ENCODE measurements at places on chromosomes 7 and 10. TPM values are rescaled to one million over a fixed set of nuclear protein-coding genes. Genes with fewer than 3 reads are reported as not detected.

Gene SUN3
- total RNA-seq = not detected

DNA sequence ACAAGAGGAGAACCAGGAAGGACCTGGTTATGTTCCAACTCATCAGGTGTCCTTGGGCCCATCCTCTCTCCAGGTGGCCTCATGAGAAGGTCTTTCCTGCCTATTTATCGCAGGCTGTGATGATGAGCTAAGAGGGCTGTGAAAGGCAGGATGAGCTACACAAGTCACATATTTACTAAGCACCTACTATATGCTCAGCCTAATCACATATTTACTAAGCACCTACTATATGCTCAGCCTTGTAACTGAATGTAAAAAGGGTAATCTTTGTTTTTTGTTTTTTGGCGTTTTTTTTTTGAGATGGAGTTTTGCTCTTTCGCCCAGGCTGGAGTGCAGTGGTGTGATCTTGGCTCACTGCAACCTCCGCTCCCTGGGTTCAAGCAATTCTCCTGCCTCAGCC is 44.2 kb upstream of the NPFFR1 start:
- DNase-seq = no peak

DNA sequence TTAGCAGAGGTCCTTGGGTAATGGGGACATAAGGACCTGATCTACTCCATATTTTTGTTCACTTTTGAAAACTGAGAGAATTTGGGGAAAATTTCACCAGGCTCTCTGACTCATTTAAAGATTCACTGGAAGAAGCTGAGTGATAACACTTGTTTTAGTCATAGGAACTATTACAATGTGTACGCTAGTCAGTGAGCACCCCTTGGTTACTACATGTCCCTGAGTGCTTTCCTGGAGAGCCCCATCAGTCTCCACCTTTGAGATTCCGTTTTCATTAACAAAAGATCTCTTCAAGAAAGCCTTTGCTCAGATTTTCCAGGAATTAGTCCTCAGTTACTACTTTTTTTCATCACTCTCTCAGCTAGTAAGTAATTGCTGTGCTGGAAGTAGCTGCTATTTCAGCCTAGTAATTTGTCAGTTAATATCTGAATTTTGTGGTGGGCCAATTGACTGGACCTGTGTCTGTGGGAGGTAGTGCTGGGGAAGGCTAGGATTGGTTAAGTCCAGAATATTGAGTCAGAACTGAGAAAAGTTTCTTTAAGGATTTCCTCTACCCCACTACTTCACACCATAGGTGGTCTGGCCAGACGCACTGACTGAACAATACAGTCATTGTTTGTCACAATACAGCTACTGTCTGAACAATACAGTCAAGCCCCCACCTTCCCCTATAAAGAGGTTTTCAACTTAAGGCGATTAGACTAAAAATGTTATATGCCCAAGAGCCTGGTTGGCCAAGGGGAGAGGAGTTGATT is 235.0 kb downstream of the CCDC7 start:
- DNase-seq = no peak

DNA sequence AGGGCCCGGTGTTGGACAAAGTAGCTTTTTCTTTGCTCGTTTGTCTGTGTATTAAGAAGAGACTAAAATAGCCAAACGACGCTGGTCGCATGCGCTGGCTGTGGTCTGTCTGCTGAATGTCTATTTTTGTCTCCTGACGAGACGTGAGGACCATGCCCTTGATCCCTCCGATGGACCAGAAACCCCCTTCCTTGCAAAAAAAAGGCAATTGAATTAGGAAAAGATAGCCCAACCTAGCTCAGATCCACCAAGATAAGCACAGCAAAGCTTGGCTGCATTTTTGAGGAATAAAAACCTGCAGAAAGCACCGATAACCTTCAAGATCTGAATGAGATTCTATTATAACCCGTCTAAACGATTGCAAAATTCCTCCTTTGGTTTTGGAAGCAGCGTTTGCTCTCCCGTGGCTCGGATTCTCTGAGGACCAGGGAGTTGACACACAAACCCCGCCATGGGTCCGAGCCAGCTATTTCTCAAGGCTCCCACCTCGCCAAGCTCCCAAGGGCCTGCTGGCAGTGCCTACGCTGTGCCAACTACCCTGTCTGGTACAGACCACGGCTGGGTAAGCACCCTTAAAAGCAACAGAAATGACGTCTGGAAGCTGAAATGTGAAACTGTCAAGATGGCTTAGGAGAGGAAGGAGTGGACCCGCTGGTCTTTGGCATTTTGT is 17.7 kb upstream of the TTYH3 start:
- no peak for DNase-seq

Gene GLCCI1
- total RNA-seq = 5.1 TPM
